Stimulated activated CD4-positive, alpha-beta T cell treated with anti-CD3 and anti-CD28 coated beads, Interleukin-15, amount 100 ng/mL, for 48 hours (primary cell): ENCODE measurements at places on chromosomes 7 and 10.
A peak's percentile ranks its signal among the peaks of the same experiment; 100 is the strongest.

GRCh38 chr7:30880941-30881340, 30.7 kb upstream of the AQP1 start:
- DNase-seq: no peak

GRCh38 chr7:139114018-139114417, 4.5 kb upstream of the ZC3HAV1 start:
- no peak for DNase-seq

GRCh38 chr7:34022626-34023025, 117.3 kb downstream of the BMPER start:
- DNase-seq: no peak

DNA sequence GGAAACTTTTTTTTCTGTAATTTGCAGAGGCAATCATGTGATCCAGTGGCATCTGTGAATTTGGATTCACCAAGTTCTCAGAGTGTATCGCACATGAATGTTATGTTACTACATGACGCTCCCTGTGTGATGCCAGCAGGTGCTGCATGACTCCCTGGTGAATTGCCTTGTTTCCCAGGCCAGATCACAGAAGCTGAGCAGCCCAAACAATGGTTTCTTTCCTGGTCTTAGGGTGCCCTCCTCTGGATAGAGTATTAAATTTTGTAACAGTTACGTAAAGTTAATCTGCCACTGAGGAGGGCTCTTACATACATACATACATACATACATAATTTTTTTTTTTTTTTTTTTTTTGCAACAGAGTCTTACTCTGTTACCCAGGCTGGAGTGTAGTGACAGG, 3.6 kb downstream of the ZSCAN21 start:
- DNase-seq: no peak

DNA sequence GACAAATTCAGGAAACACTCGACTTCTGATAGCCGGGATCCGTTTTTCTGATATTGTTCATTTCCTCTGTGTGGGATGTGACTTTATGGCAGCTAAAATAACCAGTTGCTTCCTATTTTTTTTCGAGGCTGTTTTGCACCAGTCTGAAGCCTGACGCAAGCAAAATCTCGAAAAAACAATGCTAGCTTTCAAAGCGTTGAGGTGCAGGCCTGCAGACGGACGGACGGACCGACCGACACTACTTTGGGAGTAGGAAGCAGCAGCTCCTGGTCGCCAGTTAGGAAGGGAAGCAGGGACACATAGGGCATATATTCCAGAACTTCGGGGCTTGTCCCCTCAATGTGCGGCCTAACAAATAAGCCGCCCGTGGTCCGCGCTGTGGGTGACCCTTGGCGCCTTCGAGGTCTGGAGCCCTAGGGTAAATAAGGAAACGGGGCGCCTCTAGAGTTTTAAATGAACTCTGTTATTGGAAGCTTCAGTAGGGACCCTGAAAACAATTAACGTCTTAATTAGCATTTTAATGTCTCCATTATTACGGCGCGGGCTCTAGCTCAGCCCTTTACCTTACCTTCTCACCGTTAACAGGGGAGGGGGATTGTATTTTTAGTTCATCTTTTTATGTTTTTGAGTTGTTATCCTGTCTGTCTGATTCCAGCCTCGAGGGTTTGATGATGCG, 1.3 kb downstream of the HHEX start:
- no peak for DNase-seq

DNA sequence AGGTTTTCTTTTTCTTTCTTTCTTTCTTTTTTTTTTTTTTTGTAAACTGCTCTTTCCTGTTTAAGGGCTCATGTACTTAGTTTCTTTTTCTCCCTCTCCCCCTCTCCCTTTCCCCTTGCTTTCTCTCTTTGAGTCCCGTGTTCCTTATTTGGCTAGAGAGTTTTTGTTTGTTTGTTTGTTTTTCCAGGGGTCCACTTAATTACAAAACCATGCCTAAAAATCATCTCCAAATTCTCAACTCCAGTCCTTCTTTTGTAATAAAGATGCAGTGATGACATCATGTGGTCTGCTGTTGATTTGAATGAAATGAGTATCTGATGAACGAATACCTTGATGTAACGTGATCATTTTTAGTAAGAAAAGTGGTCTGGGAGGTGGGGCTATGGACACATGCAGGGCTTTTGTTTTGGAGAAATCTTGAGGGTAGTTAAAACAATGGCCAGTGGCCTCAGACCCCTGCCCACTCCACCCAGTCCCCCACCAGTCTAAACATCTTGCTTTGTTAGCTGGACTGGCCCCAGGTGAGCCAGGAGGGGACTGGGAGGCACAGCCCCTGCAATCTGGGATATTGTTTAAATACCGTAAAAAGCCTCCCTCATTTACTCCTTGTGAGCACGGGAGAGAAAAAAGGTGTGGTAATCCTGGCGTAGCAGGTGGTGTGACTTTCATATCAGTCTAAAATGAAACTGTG, 165.7 kb downstream of the LRMDA start:
- no peak for DNase-seq

DNA sequence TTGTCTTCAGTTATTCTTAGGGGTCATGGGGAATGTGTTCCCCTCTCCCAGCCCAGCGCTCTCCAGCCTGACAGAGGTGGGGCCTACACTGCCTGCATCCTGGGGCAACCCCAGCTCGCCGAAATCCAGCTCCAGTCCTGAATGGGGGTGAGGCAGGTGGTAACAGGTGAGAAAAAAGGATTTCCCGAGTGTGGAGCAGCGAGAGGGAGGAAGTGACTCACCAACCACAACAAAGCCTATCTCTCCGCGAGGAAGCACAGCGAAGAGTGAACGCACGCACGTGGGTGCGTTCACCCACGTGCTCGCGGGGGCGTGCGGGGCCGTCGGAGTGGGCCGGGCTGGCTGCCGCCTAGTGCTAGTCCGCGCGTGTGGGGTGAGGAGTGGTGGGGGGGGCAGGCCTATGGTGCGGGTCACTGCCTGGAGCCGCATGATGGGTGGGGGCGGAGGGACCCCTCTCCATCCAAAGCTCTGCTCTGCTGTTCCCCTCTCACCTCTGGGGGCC, 855 bp upstream of the PALD1 start:
- peak; percentile 61 for DNase-seq

DNA sequence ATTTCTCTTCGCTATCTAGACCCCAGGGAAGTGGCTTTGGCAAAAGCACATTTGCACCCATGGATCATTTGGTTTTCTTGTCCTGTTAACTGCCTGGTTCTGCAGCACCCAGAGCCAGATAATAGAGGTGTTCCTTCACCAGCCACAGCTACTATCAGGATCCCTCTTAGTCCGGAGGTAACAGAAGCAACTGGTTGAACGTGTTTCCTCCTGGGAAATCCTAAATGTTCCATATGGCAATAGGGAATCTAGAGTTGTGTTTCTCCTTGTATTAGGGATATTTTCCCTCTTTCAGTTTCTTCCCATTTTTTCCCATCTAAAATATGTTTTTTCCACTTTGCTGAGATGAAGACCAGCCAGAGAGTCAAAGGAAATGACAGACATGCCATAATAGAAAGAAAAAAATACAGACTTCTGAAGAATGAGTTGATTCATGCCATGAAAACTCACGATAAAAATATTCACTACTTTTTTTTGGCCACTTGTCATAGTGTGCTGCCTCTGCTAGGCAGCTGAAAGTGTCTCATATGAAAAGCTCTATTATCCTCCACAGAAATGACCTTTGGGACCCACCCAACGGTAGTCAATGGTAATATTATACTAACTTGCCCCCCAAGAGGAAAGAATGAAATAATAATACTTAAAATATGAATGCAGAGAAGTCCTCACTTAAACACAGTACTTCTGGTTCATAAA, 472.8 kb downstream of the KCNMA1 start:
- no peak for DNase-seq

GRCh38 chr7:19455623-19456022, 253.2 kb downstream of the POLR1F start:
- DNase-seq: no peak

DNA sequence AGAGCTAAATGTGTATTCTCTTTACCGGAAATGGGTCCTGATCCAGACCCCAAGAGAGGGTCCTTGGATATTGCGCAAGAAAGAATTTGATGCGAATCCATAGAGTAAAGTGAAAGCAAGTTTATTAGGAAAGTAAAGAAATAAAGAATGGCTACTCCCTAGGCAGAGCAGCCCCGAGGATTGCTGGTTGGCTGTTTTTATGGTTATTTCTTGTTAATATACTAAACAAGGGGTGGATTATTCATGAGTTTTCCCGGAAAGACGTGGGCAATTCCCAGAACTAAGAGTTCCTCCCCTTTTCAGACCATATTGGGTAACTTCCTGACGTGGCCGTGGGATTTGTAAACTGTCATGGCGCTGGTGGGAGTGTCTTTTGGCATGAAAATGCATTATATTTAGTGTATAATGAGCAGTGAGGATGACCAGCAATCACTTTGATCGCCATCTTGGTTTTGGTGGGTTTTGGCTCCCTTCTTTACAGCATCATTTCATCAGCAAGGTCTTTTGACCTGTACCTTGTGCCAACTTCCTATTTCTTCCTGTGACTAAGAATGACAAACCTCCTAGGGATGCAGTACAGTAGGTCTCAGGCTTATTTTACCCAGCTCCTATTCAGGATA, 60.4 kb downstream of the ARL4A start:
- no peak for DNase-seq
